ENCODE measurements at places on chromosomes 7 and 10.

DNA sequence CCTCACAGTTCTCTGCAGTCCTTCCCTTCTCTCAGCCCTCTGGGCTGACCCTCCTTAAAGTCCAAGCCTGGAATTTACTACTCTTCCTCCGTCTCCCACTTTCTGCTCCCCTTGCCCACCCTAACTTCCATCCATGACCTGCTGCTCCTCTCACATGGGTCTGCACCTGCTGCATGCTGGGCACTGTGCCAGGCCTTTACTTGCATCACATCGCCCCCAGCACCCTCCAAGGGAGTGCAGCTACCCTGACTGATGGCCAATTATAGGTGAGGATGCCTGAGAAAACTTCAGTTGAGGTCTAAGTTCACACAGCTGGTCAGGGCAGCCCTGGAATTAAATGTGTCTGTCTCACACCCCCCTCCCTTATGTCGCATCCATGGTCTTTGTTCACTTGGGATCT is 53.6 kb upstream of the ZPBP start:
- no peak for DNase-seq

DNA sequence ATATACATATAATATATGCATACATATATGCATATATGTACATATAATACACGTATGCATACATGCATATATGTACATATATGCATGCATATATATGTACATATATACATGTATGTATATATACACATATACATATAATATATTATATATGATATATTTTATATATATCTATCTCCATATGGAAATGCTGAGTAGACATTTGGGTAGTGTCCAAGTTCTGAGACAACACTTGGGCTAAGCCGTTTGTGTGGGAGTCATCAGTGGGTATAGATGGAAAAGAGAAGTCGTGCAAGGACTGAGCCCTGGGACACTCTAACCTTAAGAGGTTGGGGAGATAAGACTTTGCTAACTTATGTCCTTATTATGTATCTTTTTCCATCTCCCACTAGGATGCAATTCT is 165.2 kb upstream of the PODXL start:
- DNase-seq: no peak

GRCh38 chr7:148173369-148173768 is 417.2 kb upstream of the C7orf33 start:
- no peak for DNase-seq

- DNase-seq: no peak
Observed at GRCh38 chr7:137544453-137545058, 201.0 kb upstream of the PTN start.

DNA sequence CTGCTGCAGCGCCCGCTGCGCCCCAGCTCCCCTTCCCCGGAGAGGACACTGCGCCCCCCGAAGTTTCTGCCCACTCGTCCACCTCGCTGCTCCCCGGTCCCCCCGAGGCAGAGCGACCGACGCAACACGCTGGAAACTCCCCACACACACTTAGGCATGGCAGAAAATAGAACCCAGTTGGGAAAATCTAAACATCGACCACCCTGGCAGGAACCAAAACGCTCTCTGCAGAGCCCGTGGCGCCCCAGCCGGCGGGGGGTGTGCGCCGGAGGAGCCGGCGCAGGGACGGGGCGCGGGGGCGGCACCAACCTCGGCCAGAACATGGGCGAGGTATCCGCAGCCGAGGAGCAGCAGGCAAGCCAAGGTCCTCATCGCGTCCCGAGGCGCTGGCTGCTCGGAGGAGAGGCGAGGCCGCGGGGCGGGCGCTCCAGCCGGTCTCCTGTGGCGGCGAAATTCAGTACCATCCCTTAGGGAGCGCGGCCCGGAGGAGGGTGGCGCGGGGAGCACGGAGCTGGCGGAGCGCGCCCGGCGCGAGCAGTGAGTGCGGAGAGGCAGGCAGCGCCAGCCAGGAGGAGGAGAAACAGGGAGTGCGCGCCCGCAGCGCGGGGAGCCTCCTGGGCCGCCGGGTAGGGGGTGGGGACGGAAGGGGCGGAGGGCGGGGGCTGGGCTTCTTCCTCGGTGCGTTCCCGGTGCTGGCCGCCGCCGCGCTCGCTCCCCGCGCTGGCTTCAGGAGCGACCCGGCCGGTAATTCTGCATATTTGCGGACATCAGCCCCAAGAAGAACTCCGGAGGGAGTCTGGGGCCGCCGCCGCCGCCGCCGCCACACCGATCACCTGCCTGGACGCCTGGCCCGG is 789 bp downstream of the PDGFA start:
- no peak for DNase-seq

- no peak for DNase-seq
Observed at GRCh38 chr10:49081547-49082275, 33.6 kb downstream of the VSTM4 start.

GRCh38 chr7:81534996-81535395 is 234.9 kb downstream of the HGF start:
- no peak for DNase-seq

DNA sequence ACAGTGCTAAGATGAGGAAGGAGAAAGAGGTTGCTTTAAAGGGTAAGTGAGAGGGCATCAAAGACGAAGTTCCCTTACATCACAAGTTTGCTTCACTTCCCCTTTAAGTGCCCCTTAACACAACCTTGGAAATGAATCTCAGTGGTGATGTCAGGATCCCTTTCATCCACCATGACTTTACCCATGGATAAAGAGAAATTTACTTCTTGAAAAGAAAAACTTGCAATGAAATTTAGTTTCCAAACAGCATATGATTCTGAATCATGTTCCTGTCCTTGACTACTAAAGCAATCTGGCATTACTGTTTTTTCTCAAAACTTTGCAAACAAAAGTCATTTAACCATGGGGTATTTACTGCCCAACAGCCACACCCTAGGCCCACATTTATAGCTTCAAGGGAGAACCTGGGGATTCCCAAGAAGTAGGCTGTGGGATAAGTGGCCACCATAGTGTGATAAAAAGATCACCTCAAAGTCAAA is 135.9 kb downstream of the ITGB8 start:
- DNase-seq: no peak

GRCh38 chr10:58264780-58265179 is 2.9 kb downstream of the IPMK start:
- no peak for DNase-seq

GRCh38 chr10:128541926-128542475 is 415.8 kb upstream of the MKI67 start:
- no peak for DNase-seq

- no peak for DNase-seq
Observed at GRCh38 chr10:108048898-108049297, 884.4 kb upstream of the SORCS1 start.

DNA sequence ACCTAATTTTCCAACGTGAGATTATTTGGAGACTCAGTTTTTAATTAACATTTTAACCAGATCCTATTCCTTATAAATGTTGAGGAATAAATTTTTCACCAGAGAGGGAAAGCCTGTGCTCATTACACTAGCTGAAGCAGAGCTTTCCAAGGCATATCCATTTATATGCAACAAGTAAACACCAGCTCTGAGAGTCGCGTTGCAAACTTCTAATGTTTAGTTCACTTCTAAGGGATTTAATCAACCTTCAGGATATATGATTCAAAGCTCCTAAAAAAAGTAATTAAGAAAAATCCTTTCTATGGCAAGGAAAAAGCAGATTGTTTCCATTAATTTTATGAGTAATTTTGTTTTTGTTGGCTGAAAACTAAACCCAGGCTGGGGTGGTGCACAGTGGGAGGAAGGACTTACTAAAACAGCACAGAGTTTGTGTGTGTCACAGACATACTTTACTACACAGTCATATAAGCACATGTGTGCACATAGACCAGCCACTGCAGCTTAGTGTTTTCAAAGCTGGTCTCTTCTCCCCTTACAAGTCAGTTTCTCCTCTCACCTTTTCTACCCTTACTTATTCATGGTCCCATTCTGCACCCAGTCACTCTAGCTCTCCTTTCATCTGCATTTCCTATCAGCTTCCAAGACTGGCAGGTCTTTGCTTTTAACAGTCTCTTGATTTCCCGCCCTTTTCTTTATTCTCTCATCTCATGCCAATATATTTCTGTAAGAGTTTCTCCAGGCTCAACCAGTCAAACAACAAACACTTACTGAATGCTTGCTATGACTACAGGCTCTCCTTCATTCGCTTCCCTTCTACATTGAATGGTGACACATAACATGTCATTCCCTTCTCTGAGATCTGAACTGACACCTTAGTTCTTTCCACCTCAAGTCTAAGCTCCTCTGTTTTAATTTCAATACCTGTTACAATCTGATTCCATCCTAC is 81.1 kb upstream of the FZD1 start:
- DNase-seq: no peak

- no peak for DNase-seq
Observed at GRCh38 chr10:11906714-11907113, 83.6 kb downstream of the PROSER2 start.

- DNase-seq: no peak
Observed at GRCh38 chr7:54888067-54888733, 129.2 kb upstream of the SEC61G start.

DNA sequence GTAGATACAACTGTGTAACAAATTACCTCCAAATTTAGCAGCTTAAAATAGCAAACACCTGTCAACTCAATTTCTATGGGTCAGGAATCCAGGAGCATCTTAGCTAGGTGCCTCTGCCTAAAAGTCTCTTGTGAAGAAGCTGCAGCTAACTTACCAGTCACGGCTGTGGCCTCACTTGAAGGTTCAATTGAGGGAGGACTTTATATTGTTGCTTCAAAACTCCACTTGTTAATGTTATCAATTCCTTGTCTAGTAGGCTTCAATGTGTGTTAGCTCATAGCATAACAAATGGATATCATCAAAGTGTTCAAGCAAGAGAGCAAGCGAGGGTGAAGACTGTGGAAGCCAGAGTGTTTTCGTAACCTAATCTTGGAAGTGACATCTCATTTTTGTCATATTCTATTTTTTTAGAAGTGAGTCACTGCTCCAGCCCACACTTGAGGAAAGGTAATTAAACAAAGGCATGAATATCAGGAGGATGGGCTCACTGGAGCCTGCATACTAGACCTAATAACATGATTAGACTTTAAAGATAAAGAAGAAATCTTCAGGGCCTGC is 172.9 kb downstream of the SPAG6 start:
- DNase-seq: no peak

DNA sequence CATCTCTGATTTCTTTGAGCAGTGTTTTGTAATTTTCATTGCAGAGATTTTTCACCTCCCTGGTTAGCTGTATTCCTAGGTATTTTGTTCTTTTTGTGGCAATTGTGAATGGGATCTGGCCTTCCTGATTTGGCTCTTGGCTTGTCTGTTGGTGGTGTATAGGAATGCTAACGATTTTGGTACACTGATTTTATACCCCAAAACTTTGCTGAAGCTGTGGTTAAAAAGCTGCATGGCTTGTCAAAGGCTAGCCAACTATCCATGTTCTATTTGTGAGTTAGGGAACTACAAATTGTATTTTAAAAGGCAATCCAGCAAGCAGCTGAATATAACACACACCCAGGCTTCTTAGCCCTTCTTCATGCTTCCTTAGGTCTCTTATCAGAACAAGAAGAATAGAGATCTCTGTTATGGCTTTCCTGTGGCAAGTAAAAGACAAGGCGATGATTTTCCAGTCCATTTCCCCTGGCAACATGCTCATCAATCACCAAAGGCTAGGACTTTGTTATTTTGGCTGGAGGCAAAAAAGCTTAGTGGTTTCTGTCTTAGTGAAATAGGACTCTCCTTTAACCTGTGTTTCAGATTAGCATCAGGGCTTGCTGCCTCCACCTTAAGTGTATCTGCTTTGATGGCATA is 77.5 kb downstream of the CDK6 start:
- no peak for DNase-seq

- DNase-seq: no peak
Observed at GRCh38 chr10:47370878-47371277, 13.2 kb downstream of the ZNF488 start.

- no peak for DNase-seq
Observed at GRCh38 chr7:156475666-156476065, 164.9 kb upstream of the RNF32 start.

- no peak for DNase-seq
Observed at GRCh38 chr10:21899736-21900135, 103.8 kb downstream of the DNAJC1 start.

DNA sequence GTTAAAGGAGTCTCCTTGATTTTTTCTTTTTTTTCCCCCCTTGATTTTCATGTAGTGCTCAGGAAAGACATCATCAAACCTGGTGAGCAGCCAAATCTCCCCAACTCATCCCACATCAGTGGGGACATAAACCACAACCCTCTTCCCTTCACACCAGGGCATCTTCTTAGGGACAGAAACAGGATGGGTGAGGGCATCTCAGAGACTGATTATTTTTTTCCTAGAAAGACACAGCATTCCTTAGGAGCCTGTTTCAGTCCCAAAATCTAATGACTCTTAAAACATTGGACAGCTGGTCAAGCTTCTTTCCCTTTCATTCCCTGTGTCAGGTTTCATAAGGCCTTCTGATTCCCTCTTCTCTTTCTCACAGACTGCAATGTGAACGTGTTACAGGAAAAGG is 31.5 kb upstream of the GSAP start:
- no peak for DNase-seq

DNA sequence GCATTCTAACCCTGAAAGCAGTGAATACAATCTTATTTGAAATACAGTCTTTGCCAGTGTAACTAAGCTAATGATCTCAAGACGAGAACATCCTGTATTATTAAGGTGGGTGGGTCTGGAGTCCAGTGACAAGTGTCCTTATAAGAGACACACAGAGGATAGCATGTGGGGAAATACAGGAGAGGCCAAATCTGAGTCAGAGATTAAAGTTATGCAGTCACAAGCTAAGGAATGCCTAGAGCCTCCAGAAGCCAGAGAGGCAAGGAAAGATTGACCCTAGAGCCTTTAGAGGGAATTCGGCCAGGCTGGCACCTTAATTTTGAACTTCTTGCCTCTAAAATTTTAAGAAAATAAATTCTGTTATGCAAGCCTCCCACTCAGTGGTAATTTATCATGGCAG is 87.5 kb upstream of the HGF start:
- no peak for DNase-seq

GRCh38 chr10:106226828-106227227 is 937.7 kb downstream of the SORCS1 start:
- no peak for DNase-seq

- no peak for DNase-seq
Observed at GRCh38 chr10:103202319-103202718, 9.2 kb upstream of the NT5C2 start.

DNA sequence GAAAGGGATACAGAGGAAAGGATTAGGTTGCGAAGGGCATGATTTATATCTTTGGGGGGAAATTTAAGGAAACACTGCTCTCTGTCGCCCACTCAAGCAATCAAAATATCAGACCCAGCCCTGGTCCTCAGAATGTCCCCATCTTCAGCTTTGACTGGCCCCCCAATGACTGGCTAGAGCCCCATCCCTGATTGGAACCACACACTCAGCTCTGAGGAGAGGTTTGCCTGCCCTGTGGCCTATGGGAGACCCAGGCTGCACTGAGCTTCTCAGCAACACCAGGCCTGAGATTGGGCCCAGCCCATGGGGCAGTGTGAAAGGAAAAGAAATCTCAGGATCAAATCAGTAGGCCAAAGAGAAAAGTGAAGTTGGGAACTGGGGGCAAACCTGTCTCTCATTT is 69.5 kb downstream of the ADCYAP1R1 start:
- DNase-seq: no peak

- no peak for DNase-seq
Observed at GRCh38 chr7:55409482-55410225, 44.5 kb downstream of the LANCL2 start.

- DNase-seq: peak; percentile 63
Observed at GRCh38 chr10:124719213-124719851, 24.8 kb downstream of the FAM53B start.
